ENCODE measurements at places on chromosomes 7 and 10.

GRCh38 chr7:47572939-47573757 lies 8.8 kb downstream of the TNS3 start:
- no peak for DNase-seq

DNA sequence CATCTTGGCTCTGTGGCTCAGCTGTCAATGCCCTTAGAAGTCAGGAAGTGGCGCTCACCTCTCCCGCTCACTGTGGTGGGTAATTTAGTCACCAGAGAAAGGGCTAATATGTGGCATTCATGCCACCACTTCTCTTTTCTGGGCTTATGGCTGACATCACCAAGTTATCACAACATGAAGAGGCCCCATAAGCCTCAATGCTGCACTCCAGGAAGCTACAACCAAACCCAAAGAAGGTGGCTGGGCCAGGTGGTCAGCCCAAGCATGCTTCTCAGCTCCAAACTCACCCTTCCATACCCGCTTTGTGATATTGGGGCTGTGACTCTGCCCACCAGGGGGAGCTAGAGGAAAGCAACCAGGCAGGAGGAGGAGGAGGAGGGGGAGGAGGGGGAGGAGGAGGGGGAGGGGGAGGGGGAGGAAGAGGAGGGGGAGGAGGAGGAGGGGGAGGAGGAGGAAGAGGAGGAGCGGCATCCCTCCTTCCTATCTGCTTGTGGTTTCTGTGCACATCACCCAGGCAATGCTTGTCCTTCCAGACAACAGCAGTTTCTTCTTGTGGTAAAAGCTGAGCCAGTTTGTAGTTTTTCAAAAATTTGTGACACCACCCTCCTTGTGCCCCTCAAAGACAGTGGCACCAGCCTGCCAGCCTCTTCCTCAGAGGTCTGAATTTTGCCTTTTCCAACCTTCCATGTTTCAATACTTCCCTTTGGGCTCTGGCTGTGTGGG lies 42.1 kb downstream of the CYP26A1 start:
- peak; percentile 56 for DNase-seq

- peak; percentile 60 for DNase-seq
Measured at GRCh38 chr10:35822316-35822715, 180.2 kb upstream of the FZD8 start.

DNA sequence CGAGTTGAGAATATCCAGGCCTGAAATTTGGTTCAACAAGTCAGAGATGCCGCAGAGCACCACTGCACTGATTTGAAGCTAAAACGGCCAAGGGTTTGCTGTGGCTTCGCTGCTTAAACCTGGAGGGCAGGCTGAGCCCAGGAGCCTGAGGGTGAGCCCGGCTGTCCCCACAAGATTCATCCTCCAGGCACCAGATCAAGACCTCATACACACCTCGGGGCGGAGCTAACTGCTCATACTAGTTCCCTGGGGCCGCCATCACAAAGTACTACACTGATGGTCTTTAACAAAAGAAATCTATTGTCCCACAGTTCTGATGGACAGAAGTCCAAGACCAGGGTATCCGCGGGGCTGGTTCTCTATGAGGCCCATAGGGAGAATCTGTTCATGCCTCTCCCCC lies 16.9 kb upstream of the TRIM56 start:
- DNase-seq: no peak

- DNase-seq: no peak
Measured at GRCh38 chr10:31942892-31943291, 14.3 kb upstream of the ARHGAP12 start.

DNA sequence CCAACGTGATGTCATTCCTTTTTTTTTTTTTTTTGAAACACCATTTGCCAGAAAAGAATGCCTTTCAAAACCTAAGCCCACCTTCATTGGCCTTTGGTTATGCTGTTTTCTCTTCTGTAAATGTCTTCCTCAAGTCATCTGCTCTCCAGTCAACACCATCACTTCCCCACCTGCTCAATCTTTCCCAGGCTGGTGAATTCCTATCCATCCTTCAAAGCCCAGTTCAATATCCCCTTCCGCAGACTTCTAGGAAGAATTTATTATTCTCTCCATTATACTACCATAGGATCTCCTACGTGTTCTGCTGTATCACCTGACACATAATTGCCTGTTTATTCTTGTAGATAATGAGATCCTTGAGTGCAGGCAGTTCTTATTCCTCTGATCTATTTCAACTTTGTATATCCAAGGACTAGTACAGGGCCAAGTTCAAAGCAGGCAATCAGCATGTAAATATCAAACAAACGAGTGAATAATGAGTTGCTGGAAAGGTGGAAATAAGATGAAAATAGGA lies 73.5 kb upstream of the PRR15 start:
- DNase-seq: no peak

GRCh38 chr7:2781636-2782035 lies 62.5 kb downstream of the GNA12 start:
- DNase-seq: no peak
